ENCODE measurements at places on chromosomes 1 and 21.

- no peak for DNase-seq
These were observed 30.5 kb upstream of the MACF1 start for GRCh38 chr1:39173995-39174380.

DNA sequence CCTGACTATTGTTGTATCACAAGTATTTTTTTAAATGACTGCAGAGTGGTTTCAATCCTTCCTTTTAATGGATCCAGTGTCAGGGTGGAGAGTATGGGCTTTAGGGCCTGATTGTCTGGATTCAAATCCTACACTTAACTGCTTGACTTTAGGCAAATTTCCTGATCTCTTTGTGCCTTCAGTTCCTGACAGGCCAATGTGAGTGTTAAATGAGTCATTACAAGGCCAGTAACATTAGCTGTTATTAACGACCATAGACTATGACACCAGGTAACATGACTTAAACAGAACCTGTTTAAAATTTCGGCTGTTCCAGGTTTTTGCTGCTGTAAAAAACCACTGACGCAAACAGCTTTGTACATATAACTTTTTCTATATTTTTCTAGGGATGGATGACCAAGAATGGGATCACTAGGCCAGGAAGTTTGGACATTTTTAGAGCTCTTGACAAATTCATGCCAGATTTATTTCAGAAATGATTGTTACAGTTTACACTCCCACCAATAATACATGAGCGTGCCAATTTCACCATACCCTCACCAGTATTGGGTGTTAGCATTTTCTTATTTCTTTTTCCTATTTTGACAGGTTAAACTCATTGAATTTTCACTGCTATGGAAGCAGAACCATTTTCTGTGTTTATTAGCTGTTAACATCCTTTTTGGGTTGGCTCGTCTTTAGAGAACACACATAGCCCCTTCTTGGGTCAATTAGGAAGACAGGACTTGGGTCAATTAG lies 11.3 kb downstream of the ZNF362 start:
- DNase-seq: no peak

DNA sequence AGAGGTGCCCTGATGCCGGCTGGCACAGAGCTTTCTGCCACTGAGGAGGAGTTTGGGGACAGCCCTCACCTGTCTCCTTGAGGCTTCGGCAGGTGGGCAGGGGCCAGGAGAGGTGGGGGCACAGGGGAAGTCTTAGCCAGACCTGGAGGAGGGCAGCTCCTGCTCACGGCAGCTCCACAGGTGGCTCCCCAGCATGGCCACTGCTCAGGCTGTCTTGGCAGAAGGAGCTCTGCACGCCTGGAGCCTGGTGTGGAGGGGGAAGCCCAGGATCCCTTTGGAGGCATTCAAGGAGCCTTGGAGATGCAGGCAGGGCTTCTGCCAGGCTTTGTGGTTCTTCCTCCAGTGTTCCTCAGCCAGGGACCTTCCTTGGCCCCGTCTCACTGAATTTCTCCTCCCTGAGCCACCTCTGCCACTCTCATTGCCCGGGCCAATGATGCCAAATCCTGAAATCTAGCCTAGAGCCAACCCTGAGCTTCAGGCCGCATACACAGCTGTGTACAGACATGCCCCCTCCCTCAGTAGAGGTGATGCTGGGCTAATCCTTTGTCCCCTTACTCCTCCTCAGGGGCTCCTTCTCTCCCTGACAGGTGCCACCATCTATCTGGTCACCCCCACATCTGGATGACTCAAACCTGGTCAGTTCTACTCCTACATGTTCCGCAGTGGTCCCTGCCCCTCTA lies 251.8 kb upstream of the VAMP3 start:
- no peak for DNase-seq

GRCh38 chr21:42521384-42521783 lies 7.7 kb downstream of the SLC37A1 start:
- DNase-seq: no peak

DNA sequence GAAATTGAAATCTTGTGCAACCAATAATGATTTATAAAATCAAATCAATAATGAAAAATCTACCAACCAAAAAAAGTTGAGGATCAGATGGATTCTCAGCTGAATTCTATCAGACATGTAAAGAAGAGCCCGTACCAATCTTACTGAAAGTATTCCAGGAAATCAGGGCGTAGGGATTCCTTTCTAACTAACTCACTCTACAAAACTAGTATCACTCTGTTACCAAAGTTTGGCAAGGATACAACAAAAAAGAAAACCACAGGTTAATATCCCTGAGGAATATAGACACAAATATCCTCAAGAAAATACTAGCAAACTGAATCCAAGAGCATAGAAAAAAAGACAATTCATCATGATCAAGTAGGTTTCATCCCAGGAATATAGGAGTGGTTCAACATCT lies 52.8 kb upstream of the ADGRL4 start:
- DNase-seq: no peak

GRCh38 chr1:109239409-109240068 lies 9.8 kb upstream of the CELSR2 start:
- peak; percentile 26 for DNase-seq

DNA sequence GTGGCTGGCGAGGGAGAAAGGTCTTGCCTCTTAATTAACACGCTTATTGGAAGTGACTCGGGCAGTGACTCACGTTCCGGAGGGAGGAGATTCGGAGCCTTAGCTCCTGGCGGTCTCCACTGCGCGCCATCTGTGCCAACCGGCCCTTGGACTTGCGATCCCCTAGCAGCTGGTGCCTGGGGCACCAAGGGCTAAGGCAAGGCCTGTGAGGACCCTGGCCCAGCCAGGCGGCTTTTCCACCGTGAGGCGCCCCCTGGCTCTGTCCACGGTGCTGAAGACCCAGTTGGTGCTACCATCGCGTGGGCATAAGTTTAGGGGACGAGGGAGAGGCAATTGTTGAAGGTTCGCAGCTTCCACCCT lies 1.3 kb upstream of the SYT6 start:
- DNase-seq: no peak
